ENCODE measurements at places on chromosomes 6 and 20.

- DNase-seq: no peak
These were observed 529.7 kb upstream of the CITED2 start for GRCh38 chr6:139904158-139904533.

DNA sequence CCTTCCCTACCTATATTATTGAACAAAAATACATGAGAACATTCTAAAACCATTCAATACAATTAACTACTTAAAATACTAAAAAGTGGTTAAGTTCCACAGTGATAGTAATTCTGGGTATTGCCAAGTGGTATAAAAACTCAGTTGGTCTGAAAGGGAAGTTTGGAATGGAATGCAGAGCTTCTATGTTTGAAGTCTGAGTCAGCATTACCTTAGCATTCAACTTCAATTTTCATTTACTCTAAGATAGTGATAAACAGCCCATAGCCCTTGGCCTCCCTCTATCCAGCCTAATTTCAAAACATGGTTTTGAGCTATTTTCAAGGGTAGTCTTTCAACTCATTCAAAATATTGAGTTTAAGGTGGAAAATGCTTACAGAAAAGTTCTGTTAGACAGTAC, 140.4 kb upstream of the ASCC3 start:
- DNase-seq: no peak

DNA sequence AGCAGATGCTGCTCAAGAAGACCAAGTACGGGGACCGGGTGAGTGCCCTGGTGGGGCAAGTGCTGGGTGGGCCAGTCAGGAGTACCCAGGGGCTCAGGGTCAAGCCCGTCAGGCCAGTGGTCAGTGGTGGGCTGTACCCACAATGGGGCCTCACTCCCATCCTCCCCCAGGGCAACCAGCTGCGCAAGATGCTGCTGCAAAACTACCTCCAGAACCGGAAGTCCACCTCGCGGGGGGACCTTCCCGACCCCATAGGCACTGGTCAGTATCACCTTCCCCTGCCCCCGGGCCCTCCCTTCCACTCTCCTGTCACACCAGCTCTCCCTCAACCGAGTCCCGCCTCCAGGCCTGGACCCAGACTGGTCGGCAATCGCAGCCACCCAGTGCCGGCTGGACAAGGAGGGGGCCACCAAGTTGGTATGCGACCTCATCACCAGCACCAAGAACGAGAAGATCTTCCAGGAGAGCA, 27.0 kb downstream of the UQCC2 start:
- DNase-seq: peak; percentile 10

- DNase-seq: no peak
These were observed 117.6 kb upstream of the CCN2 start for GRCh38 chr6:132068766-132069165.

GRCh38 chr20:20251836-20252235, 116.1 kb upstream of the INSM1 start:
- no peak for DNase-seq
